ENCODE measurements at places on chromosomes 6 and 20.

- DNase-seq, result no peak
Observed at GRCh38 chr6:42989923-42990322, 5.6 kb downstream of the PPP2R5D start.

GRCh38 chr6:107811591-107812218 lies 12.4 kb downstream of the SCML4 start:
- no peak for DNase-seq

DNA sequence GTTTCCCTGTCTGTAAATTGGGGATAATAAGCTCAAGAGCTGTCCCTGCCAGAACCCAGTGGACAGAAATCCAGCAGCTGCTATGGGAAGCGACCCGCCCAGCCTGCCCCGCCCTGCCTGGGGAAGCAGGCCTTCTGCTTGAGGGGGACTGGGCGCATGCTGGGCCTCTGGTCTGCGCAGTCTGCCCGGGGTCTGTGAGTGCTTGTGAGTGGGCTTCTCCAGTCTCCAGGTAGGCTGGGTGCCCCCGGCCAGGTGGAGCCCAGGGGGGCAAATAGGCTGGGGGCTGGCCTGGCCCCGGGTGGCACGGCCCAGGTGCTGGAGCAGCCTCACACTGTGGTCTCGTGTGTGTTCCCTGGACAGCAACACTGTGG lies 648 bp upstream of the RBBP8NL start:
- no peak for DNase-seq

DNA sequence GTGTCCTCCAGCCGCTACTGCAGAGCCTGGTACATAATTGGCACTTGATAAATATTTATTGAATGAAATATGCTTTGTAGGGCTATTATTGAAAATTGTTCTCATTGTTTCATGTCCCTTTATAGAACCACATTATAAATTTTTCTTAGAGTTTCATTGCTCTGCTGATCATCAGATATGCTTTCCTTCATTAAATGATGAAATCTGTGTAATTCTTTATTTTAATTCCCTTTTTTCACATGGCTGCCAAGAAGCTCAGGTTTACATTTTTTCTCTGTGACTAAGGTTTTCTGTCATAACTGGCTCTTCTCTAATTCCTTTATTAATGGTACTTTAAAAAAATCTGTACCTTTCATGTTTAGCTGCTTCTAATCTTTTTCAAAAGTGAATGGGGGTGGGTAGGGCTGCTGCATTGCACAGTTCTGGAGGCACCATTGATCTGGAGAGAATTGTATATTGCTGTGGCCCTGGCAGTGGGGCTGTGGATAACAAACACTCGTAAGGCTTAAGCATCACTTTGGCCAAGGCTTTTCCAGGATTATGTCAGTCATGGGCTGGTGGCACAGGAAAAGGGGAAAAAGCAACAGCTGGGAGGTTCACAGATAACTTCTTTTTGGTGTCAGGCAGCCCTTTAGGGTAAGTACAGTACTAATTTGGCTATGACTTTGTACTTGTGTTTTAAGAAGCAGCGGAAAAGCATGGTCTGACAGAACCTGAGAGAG lies 43.8 kb downstream of the ARFGEF2 start:
- no peak for DNase-seq

- no peak for DNase-seq
Observed at GRCh38 chr6:17482711-17483110, 89.3 kb downstream of the CAP2 start.

GRCh38 chr6:1609041-1609647 lies 571 bp upstream of the FOXC1 start:
- no peak for DNase-seq

GRCh38 chr6:106512048-106512967 lies 117.0 kb downstream of the RTN4IP1 start:
- peak; percentile 70 for DNase-seq

DNA sequence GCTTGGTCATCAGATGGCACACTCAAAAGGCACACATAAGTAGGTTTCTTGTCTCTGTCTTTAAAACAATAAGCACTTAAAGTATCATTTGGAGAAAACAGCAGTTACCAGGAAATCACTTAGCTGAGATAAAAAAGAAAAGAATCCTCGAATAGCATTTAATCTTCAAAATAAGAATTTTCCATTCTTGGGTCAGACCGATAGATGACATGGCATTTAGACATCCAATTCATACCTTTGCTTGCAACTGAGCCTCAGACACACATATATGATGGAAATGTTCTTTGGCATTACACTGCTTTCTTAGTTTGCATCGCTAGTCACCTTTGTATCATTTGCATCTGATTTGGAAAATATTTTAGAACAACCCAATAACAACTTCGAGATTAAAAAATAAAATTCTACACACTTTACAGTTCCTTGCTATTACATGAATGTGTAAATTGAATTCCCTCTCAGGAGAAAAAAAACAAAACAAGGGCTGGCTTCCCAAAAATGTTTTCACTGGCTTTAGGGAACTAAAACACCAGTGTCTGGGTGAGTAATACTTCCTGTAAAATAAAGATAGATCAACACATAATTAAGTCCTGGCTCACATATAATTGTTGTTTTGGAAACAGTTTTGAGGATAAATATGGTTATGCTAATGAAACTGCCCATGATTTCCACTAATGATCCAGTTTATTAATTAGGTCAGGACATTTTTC lies 1.3 kb upstream of the RNF217 start:
- peak; percentile 12 for DNase-seq

- DNase-seq, result no peak
Observed at GRCh38 chr20:298776-299391, 1.5 kb downstream of the ZCCHC3 start.

GRCh38 chr6:11605507-11605905 lies 68.0 kb downstream of the TMEM170B start:
- DNase-seq, result no peak

- DNase-seq, result no peak
Observed at GRCh38 chr6:67219346-67219745, 1415.7 kb upstream of the ADGRB3 start.

- DNase-seq, result no peak
Observed at GRCh38 chr20:54345821-54346220, 129.6 kb upstream of the DOK5 start.

DNA sequence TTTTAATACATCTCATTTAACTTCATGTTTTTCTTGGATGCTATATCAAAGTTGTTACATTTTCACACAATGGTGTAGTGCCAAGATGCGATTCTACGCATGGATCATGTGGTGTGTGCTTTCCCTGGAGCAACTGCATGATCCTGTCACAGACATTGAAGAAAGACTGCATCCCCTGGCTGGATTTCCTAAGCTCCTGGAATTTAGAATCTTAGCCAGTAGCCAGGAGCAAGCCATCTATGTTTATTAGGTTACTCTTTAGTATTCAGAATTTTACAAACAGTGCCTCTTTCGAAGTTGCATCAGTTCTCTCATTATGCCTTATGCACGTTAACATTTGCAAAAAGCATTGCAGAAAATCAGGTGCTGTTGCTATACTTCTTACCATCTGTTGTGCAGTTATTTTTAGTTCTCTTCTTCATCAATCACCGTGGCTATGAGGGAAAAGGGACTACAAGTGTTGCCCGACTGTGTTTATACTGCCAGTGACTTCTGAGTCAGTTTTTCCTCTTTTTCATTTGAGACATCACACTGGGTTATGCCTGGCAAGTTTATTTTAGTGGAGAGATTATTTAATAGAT lies 584.2 kb downstream of the BCKDHB start:
- DNase-seq, result no peak

DNA sequence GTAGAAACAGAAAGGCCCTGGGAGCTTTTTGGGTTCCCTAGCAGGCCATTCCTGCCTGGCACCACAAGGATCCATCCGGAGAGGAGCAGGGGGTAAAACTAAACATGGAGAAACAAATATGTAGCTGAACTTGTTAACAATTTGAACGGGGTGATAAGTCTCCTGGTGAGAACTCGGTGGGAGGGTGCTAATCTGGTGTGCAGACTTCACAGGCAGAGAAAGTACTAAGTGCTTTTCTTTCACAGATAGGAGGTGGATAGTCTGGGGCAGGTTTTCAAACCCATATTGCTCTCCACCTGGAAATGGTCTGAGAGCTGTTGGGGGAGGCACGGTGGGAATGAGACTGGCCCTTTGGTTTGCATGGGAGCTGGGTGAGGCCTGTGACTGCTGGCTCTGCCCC lies 196.3 kb upstream of the FUT9 start:
- DNase-seq, result no peak

DNA sequence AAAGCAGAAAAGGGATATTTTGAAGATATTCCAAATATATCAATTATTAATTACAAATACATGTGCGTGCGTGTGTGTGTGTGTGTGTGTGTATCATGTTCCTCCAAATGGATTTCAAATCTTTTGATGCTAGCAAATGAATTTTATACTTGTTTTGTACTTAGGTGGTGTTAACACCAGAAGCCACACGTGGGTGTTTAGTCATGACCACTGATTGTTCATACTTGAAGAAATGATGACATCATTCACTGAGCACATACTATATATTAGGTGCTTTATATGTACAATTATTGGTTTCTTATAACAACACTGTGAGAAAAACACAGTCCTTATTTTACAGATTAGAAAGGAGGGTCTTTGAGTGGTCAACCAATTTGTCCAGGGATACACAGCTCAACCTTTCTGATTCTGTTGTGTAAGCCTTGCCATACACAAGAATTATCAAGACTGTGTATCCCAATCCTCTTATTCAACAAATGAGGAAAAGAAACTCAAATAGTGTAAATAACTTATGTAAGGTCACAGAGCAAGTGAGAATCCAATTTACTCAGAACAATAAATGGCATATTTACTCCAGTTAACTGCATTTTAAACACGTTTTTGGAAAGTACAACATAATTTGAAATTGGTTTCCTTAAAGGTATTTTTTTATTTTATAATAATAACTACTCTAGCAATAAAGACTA lies 88.5 kb downstream of the BCAS1 start:
- no peak for DNase-seq

DNA sequence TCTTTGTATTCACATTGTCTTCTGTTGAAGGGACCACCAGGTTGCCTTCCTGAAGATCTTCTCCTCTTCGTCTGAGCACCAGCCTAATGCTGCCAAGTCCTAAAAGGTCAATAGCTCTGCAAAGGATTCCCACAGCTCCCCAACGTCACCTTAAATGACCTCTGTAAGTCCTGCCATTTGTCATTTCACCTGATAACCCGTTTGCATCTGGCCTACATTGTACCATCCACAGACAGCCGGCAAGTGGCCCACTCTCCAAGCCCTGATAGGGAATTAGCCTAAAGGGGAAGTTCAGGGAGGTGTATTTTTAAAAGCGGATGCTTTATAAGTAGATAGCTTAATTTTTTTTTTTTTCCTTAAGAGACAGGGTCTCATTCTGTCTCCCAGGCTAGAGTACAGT lies 127.8 kb downstream of the ZMYND8 start:
- DNase-seq, result no peak

DNA sequence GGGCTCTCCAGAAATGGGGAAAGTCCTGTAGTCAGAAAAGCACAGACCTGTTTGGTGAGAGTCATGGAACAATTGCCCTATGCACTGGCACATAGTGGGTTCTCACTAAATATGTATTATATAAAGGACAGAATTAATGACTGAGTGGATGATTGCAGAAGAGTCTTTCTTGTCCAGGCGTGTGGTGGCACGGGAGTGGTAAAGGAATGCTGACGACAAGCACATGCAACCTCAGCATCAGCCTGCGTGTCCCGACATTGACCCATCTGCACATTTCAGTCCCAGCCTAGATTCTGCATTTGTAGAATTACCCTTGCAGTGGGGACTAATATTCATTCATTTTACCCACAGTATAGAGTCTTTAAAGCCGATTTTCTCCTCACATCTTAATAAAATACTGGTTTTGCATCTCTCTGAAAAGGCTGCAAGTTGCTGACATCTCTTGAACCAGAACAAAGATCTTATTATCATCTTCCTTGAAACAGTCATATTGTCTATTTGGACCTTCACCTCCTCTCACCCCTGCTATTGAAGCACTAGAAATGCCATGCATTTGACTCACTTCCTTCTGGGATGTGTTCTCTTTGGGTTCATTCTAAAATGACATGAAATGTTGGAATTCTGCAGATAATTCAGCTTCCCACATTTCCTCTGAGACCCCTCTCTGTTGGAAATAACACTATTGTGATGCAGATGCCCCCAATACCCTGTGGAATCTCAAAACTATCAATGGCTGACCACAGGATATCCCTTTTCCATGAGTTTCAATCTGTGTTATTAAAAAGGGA lies 883.6 kb upstream of the FLRT3 start:
- DNase-seq, result no peak

DNA sequence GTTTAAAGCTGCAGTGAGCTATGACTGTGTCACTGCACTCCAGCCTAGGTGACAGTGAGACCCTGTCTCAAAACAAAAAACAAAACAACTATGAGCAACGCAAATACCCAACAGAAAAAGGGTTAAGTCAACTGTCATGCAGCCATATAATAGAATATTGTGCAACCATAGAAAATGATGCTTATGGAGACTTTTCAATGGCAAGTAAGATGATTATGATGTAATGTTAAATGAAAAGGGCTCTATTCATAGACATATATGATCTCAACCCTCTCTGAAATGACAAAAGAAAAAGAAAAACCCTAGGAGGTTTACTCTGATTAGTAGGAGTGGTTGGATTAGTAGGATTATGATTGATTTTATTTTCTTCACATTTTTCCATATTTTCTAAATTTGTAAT lies 41.3 kb upstream of the TBC1D7 start:
- no peak for DNase-seq

- DNase-seq, result no peak
Observed at GRCh38 chr20:17460119-17460518, 71.1 kb downstream of the BFSP1 start.

- no peak for DNase-seq
Observed at GRCh38 chr20:10540636-10541493, 105.8 kb downstream of the SLX4IP start.

GRCh38 chr6:7402716-7403115 lies 13.1 kb downstream of the RIOK1 start:
- DNase-seq, result peak; percentile 13

DNA sequence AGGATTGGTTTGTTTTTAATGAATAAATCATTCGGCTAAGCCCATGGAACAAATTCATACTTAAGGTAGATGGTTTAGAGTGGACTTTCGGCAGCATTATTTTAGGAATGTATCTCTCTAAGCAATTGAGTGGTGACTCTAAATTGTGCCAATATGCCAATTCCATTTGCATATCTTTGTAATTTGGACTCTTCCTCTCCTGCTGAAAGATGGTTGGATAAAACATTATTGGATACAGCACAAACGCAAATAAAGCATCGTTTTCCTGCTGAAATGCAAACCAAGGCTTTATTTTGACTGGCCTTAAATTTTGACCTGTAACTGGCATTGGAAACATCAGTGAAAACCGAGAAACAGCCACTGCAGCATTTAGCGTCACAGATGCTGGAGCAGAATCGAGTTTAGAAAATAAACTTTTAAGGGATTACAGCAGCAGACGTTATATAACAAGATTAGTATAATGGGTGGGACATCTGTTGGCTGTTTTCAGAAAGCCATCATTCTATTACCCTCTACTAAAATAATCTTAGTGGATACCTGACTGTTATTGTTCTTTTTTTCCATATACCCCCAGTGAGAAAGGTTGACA lies 726.0 kb downstream of the KIF16B start:
- no peak for DNase-seq
